ENCODE measurements at places on chromosomes 4 and X.
A peak's percentile ranks its signal among the peaks of the same experiment; 100 is the strongest.

- DNase-seq = no peak
Measured at GRCh38 chrX:104428231-104428630, 137.8 kb upstream of the IL1RAPL2 start.

GRCh38 chr4:31088600-31089230, 368.5 kb downstream of the PCDH7 start:
- no peak for DNase-seq

- DNase-seq = no peak
Measured at GRCh38 chr4:167890226-167890625, 202.1 kb upstream of the ANXA10 start.

- DNase-seq = no peak
Measured at GRCh38 chrX:77892887-77893286, 2.3 kb downstream of the MAGT1 start.

DNA sequence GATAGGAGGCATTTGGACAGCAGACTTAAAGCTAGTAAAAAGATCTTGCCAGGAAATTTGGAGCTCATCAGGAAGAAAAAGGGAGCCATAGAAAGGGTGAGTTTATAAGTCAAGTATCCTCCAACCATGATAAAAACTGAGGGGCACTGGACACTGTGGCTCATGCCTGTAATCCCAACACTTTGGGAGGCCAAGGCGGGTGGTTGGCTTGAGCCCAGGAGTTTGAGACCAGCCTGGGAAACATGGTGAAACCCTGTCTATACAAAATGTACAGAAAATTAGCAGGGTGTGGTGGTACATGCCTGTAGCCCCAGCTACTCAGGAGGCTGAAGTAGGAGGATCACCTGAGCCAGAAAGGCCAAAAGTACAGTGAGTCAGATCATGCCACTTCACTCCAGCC, 48.7 kb downstream of the ANTXR2 start:
- no peak for DNase-seq

- DNase-seq = peak; percentile 70
Measured at GRCh38 chrX:12974796-12975669, at the start of gene TMSB4X. Gene TMSB4X (plus strand): TSS chrX:12975110.

DNA sequence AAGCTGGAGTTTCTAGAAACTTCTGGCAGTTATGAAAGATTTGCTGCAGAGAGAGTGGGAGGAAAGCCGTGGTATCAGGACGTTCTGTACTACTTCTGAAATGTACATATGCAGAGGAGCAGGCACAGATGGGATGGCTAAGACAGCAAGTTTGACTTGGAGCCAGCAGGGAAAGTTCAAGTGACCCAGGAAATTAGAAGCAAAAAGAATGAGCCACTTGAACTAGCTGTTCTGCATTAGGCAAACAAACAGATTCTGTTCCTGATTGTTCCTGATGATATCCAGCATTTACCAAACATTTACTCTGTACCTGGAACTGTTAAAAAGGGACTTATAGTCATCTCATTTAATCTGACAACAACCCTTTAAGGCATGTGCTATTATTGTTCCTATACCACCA, 41.4 kb upstream of the CXCL13 start:
- no peak for DNase-seq

- no peak for DNase-seq
Measured at GRCh38 chr4:137656661-137657060, 124.4 kb upstream of the PCDH18 start.

- peak; percentile 73 for DNase-seq
Measured at GRCh38 chrX:65667503-65668376, at the start of gene MSN. Gene MSN (plus strand): TSS chrX:65667654. CDS start chrX:65667842, 188 bp downstream.

- no peak for DNase-seq
Measured at GRCh38 chr4:125382995-125383394, 68.2 kb downstream of the FAT4 start.

- peak; percentile 59 for DNase-seq
Measured at GRCh38 chr4:3201718-3202702, 46.9 kb upstream of the MSANTD1 start.

GRCh38 chr4:5711479-5712184, 631 bp downstream of the EVC start:
- DNase-seq = no peak

- no peak for DNase-seq
Measured at GRCh38 chrX:41705680-41706374, 17.1 kb downstream of the GPR34 start.

GRCh38 chrX:149487292-149487691, 17.8 kb downstream of the IDS start:
- no peak for DNase-seq

GRCh38 chr4:183348706-183349659, 26.8 kb upstream of the CLDN24 start:
- peak; percentile 40 for DNase-seq

DNA sequence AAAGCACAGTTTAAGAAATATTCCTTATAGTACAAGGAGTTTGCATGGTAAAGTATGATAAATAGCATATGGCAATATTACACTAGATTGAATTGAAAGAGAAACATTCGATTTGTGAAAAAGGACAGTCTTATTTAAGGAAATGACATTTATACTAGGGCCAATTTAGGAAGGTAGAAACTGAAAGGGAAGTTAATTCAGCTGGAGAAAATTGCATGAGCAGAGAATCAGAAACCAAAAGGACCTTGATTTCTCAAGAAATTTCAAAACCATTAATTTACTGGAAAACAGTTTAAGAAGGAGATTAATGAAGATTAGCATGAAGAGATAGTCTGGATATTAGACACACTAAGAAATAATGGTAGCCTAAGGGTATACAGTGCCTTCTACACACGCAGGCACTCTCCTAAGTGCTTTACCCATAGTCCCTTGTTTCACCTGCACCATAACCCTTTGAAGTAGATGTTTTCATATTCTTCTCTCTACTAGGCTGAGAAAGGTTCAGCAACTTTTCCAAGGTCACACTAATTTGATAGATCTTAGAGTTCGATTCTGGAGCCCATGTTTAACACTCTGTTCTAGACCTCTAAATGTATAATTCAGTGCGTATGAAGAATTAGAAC, 259.1 kb upstream of the SLIT2 start:
- DNase-seq = no peak

DNA sequence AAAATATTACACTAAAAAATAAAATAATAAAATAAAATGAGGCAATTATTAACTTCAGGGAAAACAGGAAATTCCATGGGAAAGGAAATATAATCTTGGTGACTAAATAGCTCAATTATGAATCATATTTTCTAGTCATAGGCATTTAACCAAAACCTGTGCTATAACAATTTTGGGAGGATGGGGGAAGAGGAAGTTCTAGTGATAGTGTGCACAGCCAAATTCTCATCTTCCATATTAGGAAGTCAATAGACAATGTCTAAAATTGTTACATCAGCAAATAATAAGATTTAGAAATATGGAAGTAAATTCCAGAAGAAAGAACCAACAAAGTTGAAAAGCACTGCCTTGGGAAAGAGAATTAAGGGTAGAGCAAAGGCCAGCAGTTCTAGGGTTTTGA, 2.8 kb downstream of the AWAT2 start:
- no peak for DNase-seq

DNA sequence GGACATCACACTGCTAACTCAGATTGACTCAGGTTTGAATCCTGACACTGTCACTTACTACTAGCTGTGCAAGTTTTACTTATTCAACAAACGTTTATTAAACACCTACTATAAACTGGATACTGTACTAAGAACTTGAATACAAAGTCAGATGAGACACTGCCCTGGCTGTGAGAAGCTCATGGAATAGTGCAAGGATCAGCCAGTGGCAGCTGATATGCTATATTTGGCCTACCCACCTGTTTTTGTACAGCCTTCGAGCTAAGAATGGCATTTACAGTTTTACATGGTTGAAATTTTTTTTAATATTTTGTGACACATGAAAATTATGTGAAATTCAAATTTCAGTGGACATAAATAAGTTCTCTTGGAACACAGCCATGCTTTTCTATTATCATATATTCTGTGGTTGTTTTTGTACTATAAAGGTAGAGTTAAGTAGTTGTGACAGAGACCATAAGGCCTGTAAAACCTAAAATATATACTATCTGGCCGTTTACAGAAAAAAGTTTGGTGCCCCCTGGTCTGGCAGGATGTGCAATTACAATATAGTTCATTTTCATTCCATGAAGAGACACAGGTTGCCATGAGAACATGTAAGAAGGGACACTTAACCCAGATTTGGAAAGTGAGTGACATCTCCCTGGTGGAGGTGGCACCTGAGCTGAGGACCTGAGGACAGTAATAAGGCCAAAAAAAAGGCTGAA, 3.4 kb upstream of the SEC24D start:
- no peak for DNase-seq

DNA sequence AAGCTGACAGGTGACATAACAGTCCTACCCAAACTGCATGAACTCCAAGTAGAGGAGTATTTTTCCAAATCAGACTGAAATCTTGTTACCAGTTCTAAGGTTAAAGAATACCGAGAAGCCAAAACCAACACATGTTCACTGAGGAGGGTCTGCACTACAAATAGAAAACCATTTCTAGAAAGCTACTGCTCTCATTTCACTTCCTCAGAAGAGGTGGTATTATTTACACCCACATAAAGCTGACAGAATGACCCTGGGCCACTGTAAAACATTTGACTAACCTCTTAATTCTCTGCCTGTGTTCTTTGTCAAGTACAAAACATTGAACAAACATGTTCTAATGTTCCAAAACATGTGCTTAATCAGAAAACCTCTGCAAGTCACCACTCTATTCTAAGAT, 95.8 kb downstream of the IQCM start:
- no peak for DNase-seq

GRCh38 chr4:52640808-52641565, 18.1 kb downstream of the USP46 start:
- no peak for DNase-seq

- DNase-seq = no peak
Measured at GRCh38 chr4:124907881-124908280, 195.3 kb upstream of the ANKRD50 start.

Measured in stimulated activated CD4-positive, alpha-beta T cell treated with anti-CD3 and anti-CD28 coated beads, Interleukin-15, amount 100 ng/mL, for 48 hours (primary cell).